Iris pigment epithelial cell (primary cell): ENCODE measurements at places on chromosomes 2 and 18.

GRCh38 chr2:30226144-30227032, 4.9 kb upstream of the LBH start:
- DNase-seq, result peak; percentile 44

DNA sequence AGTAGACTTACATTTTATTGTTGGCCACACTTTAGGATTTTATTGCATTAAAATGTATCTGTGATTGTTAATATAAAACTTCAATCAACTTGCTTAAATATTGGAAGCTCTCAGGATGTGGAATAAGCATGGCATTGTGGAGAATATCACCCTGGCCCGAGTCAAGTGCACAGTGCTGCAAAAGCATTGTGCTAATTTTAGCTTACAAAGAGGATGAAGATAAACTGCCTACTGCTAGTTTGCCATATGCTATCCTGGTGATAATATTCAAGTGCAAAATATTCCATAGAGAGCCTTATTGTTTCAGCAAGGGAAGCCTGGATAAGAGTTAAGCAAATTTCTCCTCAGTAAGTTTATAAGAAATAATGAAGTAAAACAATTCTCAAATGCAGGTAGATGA, 54.5 kb downstream of the MEIS1 start:
- no peak for DNase-seq

DNA sequence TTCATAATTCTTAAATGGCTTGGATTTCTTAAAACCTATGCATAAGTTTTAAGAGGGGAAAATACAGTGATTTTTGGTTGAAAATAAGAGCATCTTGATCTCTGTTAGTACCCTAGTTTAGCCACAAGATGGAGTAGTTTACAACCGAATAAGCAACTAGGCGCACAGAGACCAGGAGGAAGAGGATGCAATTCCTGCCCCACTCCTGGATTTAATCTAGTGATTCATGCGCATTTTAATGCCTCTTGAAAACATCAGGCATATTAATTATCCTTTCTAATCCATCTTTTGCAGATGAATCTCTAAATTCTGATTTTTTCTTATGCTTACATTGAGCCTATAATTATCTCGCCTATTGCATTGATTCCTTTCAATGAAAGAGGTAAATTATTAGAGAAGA, 76.7 kb downstream of the MRPS9 start:
- peak; percentile 70 for DNase-seq

GRCh38 chr2:16727256-16727655, 61.6 kb upstream of the CYRIA start:
- peak; percentile 26 for DNase-seq
